ENCODE measurements at places on chromosomes 1 and 21.

DNA sequence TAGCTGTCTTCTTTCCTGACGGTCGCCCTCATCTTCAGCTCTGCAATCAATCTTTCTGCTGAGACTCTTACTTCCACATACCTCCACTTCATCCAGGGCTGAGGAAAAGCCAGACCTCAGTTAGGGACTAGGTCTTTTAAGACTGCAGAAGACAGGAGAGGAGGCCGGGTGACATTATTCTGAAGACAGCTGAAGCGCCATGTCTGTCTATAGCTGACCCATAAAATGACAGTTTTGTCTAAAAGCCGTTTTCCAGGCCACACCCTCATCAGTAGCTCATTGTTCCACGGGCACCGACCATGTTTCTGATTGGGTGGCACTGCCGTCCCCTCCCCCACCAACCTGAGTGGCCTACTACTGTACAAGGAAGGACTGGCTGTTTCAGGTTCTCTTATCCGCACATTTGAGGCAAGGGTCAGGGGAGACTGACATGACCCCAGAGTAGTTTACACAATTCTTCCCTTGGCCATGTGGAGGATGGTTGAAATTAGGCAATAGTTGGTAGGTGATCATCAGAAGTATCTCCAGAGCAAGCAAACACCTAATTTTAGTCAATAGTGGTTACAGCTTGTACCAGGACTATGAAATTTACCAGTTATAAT, at the start of gene ADCY10:
TSS of gene ADCY10 (minus strand) at position 240 of the 602 bp plus-strand sequence. CDS start 8,994 bp downstream, outside the sequence.
- DNase-seq = no peak

GRCh38 chr1:20993716-20994575, 182.8 kb downstream of the EIF4G3 start:
- no peak for DNase-seq

GRCh38 chr1:24277420-24278169, 41.6 kb upstream of the GRHL3 start:
- no peak for DNase-seq

DNA sequence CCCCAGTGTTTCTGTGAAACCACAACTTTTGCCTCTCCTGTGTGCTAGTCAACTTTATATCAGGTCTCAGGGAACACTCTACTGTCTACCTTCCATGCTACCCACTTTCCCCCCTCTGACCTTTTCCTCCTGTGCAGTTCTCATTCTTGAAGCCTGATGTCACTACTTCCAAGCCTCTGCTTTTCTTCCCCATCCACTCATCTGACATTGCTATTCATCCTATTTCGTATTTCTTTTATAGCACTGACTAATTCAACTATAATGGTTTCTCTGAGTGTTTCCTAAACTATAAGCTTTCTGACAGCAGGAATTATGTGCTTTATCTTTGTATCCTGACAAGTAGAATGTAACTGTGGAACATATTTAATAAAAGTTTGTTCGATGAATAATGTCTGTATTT, 18.2 kb upstream of the DPH5 start:
- no peak for DNase-seq

DNA sequence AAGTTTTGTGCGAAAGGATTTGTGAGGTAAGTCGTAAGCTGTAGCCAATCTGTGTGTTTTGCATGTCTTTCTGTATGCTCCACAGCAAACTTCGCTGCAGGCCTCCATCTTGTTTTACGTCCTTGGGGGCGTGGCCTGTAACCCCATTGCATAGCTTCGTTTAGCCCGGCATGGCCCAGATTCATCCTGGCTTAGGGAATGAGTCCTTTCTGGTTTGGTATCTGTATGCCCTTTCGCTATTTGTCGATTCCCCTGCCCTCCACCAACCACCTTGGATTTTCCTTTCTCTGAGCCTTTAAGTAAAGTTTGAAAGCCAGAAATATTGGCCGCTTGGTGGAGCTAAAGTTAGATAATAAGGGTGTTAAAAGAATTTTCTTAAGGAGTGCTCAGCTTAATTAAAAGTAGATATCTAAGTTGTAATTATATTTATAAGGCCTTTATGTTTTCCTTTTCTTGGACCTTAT, 1.1 kb downstream of the THEM4 start:
- no peak for DNase-seq

GRCh38 chr1:77085109-77085508, 134.1 kb downstream of the PIGK start:
- DNase-seq = no peak
